ENCODE measurements at places on chromosomes 7 and 10.

DNA sequence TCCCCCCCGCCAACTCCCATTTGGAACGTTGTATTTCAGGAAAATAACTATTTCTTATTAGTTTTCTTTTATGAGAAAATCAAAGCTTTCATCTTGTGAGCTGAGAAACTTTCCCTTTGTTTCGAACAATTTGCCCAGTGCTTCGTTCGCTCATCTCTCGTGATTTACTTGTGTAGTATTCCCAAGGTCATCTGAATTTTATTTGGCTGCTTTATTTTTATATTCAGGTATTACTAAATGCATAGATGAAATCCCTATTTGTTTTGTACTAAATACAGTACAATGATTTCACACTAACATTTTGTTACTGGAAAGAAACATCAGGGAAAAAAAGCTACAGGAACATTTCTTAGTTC lies 12.0 kb upstream of the EBLN1 start:
- no peak for DNase-seq

DNA sequence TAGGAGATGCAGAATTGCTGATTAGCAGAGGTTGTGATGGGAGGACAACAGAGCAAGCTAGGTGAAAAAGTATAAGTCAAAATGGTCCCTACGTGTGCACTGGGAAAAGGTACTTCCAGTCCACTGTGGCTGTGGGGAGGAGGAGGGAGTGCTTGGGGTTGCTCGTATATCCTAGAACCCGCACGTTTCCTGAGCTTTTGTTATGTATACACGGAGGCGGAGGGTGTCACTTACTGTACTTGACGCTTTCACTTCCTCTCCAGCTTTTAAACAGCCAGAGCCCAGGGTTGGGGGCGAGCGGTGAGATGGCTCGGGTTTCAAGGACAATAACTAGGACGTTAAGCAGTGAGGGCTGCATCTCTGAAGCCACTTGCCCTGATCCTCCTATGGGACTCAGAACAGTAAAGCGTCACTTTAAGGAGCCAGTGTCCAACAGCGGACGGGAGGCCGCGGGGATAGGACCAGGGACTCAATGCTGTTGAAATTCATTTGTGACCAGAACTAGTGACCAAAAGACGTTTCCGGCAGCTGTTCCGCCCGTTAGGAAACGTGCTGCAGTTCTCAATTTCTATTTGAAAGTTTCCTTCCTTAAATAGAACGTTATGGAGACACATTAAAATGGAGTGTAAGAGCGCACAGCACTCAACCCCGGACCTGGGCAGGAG lies 985 bp upstream of the ETV1 start:
- DNase-seq, result no peak

- DNase-seq, result no peak
Observed at GRCh38 chr7:137681657-137682562, 164.9 kb downstream of the DGKI start.

DNA sequence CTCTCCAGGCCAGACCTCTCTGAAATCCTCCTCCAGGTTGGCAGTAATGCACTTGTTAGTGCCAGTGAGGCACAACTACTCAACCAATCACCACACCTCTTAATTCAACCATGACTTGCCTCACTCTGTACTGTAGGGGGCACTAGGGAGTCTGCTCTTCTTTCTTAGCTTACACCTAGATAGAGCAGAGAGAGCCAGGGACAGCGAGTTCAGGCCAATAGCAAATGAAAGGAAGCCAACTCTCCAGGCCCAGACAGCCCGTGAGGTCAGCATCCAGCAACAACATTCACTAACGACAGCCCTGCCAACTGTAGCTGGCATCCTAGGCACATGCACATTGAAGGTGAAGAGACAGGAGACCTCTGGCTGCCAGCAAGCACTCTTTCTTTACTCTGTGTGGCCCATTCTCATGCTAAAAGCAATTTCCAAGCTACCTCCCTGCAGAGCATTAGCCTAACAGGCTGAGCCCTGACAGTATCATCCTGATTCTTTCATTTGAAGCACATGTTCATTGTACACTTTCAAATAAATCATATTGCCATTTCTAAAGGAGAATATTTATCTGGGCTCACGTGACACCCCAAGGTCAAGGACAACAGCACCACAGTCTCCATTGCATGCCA lies 136.3 kb downstream of the DPY19L1 start:
- no peak for DNase-seq

- DNase-seq, result no peak
Observed at GRCh38 chr7:127413962-127414361, 21.5 kb upstream of the ZNF800 start.

- no peak for DNase-seq
Observed at GRCh38 chr10:79293841-79294581, 53.3 kb upstream of the PPIF start.

DNA sequence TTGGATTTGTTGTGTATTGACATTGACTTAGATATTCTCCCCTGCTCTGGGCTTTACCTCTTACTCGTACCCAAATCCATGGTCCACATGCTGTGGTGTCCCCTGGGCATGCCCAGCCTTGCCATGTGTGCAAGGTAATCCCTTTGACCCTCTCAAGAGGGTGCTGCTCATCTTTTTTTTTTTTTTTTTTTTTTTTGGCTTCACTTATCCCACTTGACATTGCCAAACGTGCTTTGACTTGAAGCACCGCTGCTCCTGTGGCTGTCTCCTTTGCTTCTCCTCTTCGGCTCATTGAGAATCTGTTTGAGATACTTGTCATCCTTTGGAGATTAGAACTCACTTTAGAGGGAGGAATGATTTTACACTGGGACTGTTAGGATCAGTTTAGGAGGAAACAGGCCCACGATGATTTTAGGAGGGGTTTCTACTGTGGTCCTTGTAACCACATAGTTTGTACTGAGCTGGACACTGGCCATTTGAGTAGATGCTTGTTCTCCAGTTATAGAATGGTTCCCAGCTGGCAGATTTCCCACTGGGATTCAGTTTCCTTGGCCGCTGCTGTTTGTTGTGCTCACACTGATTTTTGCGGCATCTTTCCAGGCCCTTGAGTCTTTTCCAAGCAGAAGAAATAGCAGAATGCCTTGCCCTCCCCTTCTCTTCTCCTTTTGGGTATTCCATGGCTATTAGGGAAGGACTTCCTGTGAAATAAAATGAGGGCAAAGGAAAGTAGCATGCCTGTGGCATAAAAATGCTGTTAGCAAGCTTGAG lies 184.8 kb downstream of the AUTS2 start:
- DNase-seq, result no peak

- DNase-seq, result no peak
Observed at GRCh38 chr7:44194069-44194468, 4.8 kb upstream of the GCK start.

DNA sequence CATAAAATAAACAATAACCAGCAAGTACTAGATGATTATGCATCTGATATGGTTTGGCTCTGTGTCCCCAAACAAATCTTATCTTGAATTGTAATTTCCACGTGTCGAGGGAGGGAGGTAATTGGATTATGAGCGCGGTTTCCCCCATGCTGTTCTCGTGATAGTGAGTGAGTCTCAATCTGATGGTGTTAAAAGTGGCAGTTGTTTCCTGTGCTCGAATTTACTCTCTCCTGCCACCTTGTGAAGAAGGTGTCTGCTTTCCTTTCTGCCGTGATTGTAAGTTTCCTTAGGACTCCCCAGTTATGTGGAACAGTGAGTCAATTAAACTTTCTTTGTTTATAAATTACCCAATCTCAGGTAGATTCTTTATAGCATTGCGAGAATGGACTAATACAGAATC lies 15.1 kb downstream of the CNTNAP2 start:
- no peak for DNase-seq

All from activated gamma-delta T cell (primary cell).